Left lung (tissue), 14 donors: ENCODE measurements at places on chromosomes 2 and 18. TPM values are rescaled to one million over a fixed set of nuclear protein-coding genes. Genes with fewer than 3 reads are reported as not detected.

Gene SIX2
- 0.27 TPM for polyA plus RNA-seq

GRCh38 chr2:159476329-159476728, 140.0 kb downstream of the BAZ2B start:
- no peak overlapping the region for H3K4me3 ChIP-seq
- no peaks in the 10 kb centered on the region for H3K27me3 ChIP-seq
- no peak for DNase-seq
- no peak overlapping the region for H3K27ac ChIP-seq

DNA sequence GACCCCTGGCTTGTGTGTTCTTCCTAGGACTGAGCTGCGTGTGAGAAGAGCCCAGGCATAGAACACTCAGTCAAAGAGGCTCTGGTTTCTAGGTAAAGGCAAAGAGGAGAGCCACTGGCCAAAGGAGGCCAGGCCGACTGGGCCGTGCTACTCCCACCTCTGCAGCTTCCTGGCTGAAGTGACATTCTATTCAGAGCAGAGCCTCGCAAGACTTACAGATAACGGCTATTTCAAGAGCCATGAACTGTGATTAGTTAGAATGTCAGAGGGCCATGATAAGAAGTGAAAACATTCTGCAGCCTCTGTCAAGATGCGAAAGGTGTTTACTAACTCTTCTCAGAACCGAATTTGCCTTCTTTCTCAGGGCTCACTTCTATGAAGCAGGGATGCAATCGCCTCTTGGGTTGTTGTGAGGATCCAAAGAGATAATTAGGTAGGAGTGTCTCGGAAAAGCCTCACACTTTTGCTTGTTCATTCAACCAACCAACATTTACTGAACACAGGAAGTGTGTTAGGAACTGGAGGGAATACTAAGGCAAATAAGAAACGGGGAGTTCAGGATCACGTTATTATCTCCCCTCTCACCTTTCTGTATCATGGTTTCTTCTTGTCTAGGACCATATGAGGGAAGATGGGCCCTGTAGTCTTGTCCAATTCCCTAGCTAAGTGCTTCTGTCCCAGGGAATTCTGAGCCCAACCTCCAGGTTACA, 3.4 kb upstream of the DNAJC5G start:
- H3K27me3 ChIP-seq = peaks cover 41% of the 10 kb centered on the region
- DNase-seq = no peak
- H3K4me3 ChIP-seq = no peak overlapping the region
- H3K27ac ChIP-seq = no peak overlapping the region

Gene UGT1A1
- 0.12 TPM for polyA plus RNA-seq

- H3K4me1 ChIP-seq = no peaks in the 10 kb centered on the region
- H3K27ac ChIP-seq = no peak overlapping the region
- no peaks in the 10 kb centered on the region for H3K36me3 ChIP-seq
Observed at GRCh38 chr2:166625670-166626069, 131.6 kb upstream of the SCN7A start.

Gene MARCHF4
- polyA plus RNA-seq = 0.26 TPM

- no peak for DNase-seq
- H3K4me1 ChIP-seq = no peaks in the 10 kb centered on the region
- no peak overlapping the region for H3K27ac ChIP-seq
- H3K27me3 ChIP-seq = no peaks in the 10 kb centered on the region
Observed at GRCh38 chr18:70273021-70273420, 15.8 kb upstream of the SOCS6 start.

Gene CYS1
- polyA plus RNA-seq = 14.0 TPM

GRCh38 chr2:72289283-72289682, 141.6 kb upstream of the CYP26B1 start:
- no peak overlapping the region for H3K27ac ChIP-seq
- H3K27me3 ChIP-seq = no peaks in the 10 kb centered on the region
- no peaks in the 10 kb centered on the region for H3K36me3 ChIP-seq
- no peaks in the 10 kb centered on the region for H3K4me1 ChIP-seq
- DNase-seq = no peak

DNA sequence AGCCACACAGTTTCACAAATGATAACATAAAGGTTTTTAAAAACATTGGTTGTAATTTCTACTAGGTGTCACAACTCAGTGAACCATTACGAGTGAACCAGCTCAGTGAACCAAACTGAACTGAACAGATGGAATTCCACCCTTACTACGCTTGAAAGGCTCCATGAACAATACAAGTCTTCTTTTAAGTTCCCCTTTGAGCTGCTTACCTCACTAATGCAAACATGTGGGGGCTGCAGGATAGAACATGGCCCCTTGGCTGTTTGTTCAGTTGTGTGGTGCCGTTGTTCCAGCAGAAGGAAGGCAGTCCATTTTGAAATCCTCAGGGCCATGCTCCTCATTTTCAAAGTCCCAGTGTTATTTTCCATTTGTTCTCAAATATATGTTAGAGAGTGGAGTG, 30.7 kb upstream of the KLHL14 start:
- no peak overlapping the region for H3K27ac ChIP-seq
- DNase-seq = no peak
- no peak overlapping the region for H3K4me3 ChIP-seq
- no peaks in the 10 kb centered on the region for H3K36me3 ChIP-seq
- no peaks in the 10 kb centered on the region for H3K4me1 ChIP-seq

Gene RASGRP3
- 40.7 TPM for polyA plus RNA-seq

DNA sequence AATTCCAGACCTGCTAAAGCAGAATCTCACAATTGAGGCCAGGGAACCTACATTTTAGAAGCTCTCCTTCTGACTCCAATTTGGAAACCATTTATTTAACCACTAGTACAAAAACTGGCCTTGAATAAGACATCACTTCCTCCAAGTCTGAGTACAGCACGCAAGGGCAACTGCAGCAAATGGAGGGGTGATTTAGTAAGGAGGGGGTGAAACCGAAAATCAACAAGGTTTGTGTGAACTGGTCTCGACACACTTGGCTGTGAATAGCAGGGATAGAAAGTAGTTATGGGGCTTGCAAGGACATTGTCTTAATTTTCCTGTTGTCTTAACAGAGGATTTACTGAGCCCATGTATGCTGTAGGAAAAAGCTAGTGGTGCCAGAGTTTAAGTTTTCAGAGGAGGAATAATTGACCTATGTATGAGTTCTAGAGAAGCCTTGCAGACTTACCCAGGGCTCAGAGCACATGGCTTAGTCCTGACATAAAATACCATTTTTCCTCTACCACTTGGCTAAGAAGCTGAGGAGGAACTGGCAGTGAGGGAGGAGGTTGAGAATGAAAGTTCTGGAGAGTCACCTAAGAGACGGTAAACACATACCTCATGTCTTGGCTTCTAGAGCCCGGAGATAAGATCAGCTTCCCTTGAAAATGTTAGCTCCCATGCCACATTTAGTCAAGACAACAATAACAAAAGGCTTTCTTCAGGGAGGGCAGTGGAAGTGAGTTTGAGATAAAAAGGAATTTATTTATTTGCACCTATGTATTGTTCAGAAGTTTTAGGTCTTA, 114.8 kb downstream of the SMAD2 start:
- no peaks in the 10 kb centered on the region for H3K27me3 ChIP-seq
- no peaks in the 10 kb centered on the region for H3K4me1 ChIP-seq
- H3K27ac ChIP-seq = no peak overlapping the region
- no peak for DNase-seq
- H3K36me3 ChIP-seq = no peaks in the 10 kb centered on the region

- no peaks in the 10 kb centered on the region for H3K27me3 ChIP-seq
- H3K36me3 ChIP-seq = no peaks in the 10 kb centered on the region
- H3K4me3 ChIP-seq = no peak overlapping the region
- no peaks in the 10 kb centered on the region for H3K4me1 ChIP-seq
- H3K27ac ChIP-seq = no peak overlapping the region
Observed at GRCh38 chr2:220246386-220246785, 619.0 kb downstream of the SLC4A3 start.
